ENCODE measurements at places on chromosomes 2 and 18. TPM values are rescaled to one million over a fixed set of nuclear protein-coding genes. Genes with fewer than 3 reads are reported as not detected.

DNA sequence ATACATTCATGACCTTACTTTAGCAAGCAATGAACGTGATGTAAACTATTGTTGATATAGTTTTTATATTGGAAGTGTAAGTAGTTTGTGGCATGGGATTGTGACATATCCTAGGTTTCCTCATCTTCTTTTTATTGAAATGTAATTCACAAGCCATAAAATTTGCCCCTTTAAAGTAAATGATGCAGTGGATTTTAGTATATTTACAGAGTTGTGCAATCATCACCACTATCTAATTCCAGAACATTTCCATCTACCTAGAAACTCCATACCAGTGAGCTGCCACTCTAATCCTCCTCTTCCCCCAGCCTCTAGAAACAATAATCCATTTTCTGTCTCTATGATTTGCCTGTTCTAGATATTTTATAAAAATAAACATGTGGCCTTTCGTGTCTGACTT, 10.7 kb upstream of the CASP10 start:
- no peak for DNase-seq
- no peaks in the 10 kb centered on the region for H3K27me3 ChIP-seq
- no peaks in the 10 kb centered on the region for H3K4me1 ChIP-seq
- no peak overlapping the region for H3K27ac ChIP-seq
- H3K36me3 ChIP-seq = peaks cover 1% of the 10 kb centered on the region
- no peak overlapping the region for H3K4me3 ChIP-seq

GRCh38 chr2:200264631-200265030, 41.9 kb upstream of the SPATS2L start:
- H3K27ac ChIP-seq = no peak overlapping the region
- no peak for DNase-seq
- H3K36me3 ChIP-seq = no peaks in the 10 kb centered on the region
- no peak overlapping the region for H3K4me3 ChIP-seq

GRCh38 chr2:196335221-196335634, 163.8 kb upstream of the STK17B start:
- no peaks in the 10 kb centered on the region for H3K27me3 ChIP-seq
- H3K4me3 ChIP-seq = no peak overlapping the region
- no peaks in the 10 kb centered on the region for H3K4me1 ChIP-seq
- no peak overlapping the region for H3K27ac ChIP-seq

DNA sequence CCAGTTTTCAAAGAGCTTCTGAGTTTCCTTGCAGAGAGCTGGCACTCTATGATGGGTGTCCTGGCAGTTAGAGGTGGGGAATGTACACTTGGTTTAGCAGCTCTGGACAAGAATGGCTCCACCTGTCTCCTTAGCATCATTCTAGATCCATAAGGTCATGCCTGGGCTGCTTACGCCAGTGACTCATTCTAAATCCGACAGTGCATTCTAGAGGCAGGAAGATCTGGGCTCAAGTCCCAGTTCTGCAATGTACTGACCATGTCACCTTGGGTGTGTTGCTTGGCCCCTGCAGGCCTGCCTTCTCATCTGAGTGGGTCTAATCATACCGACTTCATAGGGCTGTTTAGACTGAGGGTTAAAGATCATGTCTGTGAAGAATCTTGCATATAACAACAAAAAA, 46.5 kb downstream of the PTGR3 start:
- DNase-seq = no peak
- H3K4me1 ChIP-seq = no peaks in the 10 kb centered on the region
- H3K36me3 ChIP-seq = no peaks in the 10 kb centered on the region
- no peaks in the 10 kb centered on the region for H3K27me3 ChIP-seq

GRCh38 chr2:166700079-166700478, 188.2 kb upstream of the XIRP2 start:
- DNase-seq = no peak
- no peaks in the 10 kb centered on the region for H3K27me3 ChIP-seq
- H3K27ac ChIP-seq = no peak overlapping the region
- no peak overlapping the region for H3K4me3 ChIP-seq
- H3K36me3 ChIP-seq = no peaks in the 10 kb centered on the region
- H3K4me1 ChIP-seq = no peaks in the 10 kb centered on the region

GRCh38 chr2:201183365-201183727, 405 bp downstream of the CASP10 start:
- no peaks in the 10 kb centered on the region for H3K4me1 ChIP-seq
- H3K27me3 ChIP-seq = no peaks in the 10 kb centered on the region
- no peak for DNase-seq
- H3K36me3 ChIP-seq = no peaks in the 10 kb centered on the region
- H3K27ac ChIP-seq = no peak overlapping the region

DNA sequence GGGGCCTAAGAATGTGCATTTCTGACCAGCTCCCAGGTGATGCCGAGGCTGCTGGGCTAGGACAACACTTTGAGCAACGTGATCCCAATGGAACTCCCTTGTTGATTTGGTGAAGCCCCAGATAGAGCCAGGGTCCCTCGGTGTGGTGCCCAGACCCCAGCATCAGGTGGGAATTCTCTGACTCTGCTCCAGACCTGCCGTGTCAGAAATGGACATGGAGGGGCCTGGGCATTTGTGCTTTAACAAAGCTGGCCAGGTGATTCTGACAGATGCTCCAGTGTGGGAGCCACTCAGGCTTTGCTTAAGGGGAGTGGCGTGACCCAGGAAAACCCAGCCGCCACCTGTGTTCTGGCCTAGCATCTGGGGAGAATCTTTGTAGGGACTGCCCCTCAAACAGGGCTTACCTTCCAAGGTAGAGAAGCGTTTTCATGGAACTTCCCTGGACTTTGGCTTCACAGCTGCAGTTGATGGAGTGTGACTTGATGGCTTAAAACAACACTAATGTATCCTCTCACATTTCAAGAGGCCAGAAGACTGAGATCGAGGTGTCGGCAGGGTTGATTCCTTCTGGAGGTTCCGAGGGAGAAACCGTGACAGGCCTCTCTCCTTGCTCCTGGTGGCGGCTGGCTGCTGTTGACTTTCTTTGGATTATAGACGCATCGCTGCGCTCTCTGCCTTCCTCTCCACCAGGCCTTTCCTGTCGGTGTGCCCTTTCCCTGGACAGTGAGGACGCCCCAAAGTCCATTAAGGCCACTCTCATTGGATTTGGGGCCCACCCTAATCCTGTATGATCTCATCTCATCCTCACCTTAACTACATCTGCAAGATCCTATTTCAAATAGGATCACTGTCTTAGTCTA, 57.0 kb upstream of the HDAC4 start:
- no peak for DNase-seq
- no peaks in the 10 kb centered on the region for H3K4me1 ChIP-seq
- H3K27ac ChIP-seq = no peak overlapping the region

Gene PRSS56
- total RNA-seq = not detected

Gene PLGLB1
- 9.0 TPM for total RNA-seq

Gene CCDC148
- total RNA-seq = 1.6 TPM

Gene CPSF3
- total RNA-seq = 20.4 TPM
